ENCODE measurements at places on chromosomes 4 and X.

DNA sequence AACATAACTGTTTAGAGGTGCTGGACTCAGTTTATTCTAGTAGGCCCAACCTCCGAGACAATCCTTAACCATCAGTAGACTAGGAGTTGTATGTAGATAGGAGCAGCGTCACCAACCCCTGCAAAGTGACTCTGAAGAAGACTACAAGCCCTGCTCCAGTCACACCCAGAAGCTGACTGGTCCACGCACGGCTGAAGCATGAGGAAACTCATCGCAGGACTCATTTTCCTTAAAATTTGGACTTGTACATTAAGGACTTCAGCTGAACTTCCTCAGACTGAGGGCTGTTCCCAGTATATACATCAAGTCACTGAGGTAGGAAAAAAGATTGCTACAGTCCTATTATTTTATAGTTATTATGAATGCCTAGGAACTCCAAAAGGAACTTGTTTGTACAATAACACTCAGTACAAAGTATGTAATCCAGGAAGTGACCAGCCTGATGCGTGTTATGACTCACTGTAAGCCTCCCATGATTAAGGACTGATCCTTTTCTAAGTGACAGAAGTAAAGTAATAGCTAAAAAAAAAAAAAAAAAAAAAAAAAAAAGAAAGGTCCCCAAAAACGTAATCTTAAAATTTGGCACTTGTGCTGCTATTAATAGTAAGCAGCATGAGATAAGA is 41.6 kb upstream of the UGT2B7 start:
- no peak for DNase-seq

DNA sequence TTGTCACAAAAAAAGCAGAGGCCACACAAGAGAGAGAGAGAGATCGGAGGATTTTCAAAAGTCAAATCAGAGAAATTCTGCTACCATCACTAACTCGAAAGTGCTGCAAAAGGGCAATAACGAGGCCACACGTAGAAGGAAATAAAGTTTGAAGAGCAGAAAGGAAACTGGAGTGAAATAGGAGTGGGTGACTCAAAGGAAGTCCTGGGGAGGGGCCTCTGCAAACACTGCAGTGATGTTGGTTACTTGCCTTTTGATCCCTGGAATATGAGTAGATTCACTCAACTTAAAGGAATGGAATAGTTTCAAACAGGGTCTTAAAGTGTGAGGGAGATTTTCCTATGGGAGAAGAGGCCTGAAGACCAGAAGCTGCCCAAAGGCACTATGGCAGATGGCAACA is 663.4 kb upstream of the LCORL start:
- DNase-seq = no peak

DNA sequence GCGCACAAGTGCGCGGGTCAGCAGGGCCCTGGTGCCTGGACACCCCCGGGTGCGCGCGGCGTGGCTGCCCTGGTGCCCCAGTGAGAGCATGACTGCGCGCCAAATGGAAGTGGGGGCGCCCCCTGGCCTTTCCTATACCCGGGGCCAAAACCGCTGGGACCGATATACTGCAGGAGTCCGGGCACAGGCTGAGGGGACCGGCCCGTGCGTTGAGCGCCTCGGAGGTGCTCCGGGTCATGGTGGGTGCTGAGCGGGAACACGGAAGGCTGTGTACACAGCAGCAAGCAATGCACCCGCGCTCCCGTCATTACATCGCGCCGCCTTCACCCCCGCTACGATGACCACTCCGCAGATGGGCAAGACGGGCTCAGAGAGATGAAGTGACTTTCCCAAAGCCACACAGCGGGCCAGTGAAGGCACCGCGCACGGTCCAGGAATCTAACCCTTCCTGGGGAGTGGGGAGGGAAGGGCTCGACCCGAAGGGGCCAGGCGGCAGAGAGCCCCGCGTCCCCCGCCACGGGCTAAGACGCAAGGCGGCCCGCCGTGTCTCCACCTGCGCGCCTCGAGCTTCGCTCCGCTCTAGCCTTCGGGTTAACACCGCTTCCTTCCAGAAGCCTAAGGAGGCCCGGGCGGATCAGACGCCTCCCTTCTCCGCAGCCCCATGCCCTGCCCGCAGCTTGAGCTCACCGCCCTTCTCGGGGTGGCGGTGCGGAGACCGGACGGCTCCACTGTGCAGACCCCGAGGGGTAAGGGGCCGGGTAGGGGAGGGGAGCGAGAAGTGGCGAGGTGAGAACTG is 11.3 kb downstream of the HMX1 start:
- DNase-seq = no peak

DNA sequence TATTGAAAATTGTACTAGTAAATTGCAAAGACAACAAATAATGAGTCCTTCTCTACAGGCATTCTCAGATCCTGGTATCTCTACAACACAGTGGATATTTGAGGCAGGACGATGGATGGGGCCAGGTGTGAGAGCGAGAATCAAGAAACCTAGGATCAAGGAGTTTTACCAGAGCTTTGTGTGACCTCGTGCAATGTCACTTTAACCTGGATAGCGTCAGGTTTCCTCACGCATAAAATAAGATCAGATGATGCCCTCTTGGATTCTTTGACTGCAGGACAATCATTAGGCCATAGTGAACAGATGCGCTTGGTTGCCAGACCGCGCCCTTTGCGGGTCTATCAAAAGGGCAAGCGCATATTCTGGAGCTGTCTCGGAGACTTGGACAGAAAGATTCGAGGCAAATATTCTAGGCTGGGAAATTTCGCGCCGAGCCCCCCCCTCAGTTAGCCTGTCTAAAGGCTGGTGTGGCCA is 66.6 kb downstream of the FBXO8 start:
- DNase-seq = no peak
